ENCODE measurements at places on chromosomes 13 and 19.

DNA sequence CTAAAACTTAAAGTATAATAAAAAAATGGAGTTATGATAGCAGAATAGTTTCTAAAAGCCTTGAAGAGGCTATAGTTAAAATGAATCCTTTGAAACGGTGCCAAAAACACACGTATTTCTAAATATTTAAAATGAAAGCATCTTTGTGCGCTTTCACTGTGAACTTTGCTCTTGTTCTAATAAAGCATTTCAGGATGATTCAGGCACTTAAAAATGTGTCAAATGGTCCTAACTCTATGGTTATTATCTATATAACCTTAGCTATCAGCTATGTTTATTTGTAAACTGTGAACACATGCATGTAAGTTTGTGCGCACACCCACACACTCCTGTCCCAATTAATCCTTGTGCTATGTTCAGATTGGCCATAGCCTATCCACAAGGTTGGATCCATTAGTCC, 124.5 kb downstream of the FLT1 start:
- DNase-seq: no peak

GRCh38 chr19:20558571-20558970, 7.0 kb downstream of the ZNF737 start:
- DNase-seq: no peak

- no peak for DNase-seq
These were observed 1531.4 kb upstream of the SLC10A2 start for GRCh38 chr13:104597546-104598180.

DNA sequence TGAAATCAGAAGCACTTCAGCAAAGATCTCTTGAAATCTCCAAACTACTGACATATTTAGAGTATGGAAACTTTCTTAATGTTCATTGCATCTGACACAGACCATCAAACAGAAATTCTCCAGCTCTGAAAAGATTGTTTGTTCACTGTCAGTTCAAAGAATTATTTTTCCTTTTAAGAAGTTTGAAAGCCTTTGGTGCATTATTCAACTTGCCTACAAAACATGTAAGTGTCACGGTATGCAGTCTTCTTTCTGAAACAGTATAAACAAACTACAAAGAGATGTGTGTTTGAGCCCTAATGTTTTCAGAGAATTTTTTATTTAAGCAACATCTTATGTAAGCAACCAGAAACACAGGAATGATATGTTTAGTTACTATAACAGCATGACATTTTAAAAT, 125.4 kb downstream of the FGF14 start:
- DNase-seq: no peak

GRCh38 chr13:32035716-32036115, 4.1 kb downstream of the FRY start:
- no peak for DNase-seq

GRCh38 chr13:75360170-75360569, 121.8 kb downstream of the TBC1D4 start:
- no peak for DNase-seq

- DNase-seq: no peak
These were observed 431 bp downstream of the FUT3 start for GRCh38 chr19:5850743-5851293.

DNA sequence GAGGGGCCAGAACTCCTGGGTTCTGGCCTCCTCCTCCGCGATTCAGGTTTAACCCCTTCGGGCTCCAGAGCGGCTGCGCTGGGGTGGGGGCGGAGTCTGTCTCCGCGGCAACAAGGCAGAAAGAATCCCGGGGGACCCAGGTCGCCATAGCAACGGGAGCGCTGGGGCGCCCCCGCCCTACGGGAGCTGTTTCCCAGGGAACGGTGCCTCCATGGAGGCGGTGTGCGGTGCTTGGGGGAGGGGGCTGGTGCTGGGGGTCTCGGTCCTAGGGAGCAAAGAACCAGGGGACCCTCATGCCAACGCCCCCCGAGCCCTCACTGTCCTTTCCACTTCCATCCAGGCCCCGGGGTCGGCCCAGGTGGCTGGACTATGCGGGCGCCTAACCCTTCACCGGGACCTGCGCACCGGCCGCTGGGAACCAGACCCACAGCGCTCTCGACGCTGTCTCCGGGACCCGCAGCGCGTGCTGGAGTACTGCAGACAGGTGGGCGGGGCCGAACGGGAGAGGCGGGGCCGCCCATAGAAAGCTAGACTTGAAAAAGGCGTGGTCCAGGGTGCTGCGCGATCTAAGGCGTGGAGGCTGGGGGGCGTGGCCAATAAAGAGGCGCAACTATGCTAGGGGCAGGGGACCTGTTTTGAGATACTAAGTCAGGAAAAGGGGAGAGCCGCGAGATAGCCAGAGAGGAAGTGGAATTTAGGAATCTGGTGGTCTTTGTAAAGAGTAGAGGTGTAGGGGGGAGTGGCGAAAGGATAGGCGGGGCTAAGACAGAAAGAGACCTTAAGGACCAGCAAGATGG, 1.2 kb downstream of the APLP1 start:
- DNase-seq: no peak

- no peak for DNase-seq
These were observed 23.7 kb upstream of the UBE2L5 start for GRCh38 chr13:30398601-30399072.

- DNase-seq: no peak
These were observed 1104.9 kb upstream of the SLC10A2 start for GRCh38 chr13:104170980-104171555.

- DNase-seq: no peak
These were observed 167.4 kb downstream of the KDM4B start for GRCh38 chr19:5136073-5136855.

DNA sequence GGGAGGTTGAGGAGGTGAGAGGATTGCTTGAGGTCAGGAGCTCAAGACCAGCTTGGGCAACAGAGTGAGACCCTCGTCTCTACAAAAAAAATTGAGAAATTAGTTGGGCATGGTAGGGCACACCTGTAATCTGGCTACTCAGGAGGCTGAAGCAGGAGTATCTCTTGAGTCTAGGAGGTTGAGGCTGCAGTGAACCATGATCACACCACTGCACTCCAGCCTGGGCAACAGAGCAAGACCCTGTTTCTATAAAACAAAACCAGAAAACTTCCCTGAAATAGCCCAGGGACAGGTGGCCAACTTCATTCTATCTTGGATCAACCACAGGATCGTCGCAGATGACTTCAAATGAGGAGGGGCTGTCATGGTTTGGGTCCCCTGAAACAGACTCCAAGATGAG, 28.7 kb downstream of the COLGALT1 start:
- no peak for DNase-seq

DNA sequence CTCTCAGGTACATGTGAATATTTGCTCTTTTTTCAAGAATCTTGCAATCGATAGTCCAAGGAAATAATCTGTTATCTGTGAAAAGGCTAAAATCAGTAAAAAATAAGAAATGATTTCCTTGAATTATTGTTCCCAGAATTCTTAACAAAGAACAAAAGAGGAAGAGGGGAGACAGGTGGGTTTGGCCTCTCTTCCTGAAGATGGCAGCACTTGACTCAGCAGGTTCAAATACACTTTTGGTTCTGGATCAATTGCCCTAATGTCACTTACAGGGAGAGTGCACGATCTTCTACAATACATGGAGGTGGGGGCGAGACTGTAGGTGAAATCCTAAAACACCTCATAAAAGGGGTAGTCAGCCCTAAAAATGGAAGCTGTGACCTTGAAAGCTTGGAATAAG, 358.7 kb downstream of the IRS2 start:
- no peak for DNase-seq

DNA sequence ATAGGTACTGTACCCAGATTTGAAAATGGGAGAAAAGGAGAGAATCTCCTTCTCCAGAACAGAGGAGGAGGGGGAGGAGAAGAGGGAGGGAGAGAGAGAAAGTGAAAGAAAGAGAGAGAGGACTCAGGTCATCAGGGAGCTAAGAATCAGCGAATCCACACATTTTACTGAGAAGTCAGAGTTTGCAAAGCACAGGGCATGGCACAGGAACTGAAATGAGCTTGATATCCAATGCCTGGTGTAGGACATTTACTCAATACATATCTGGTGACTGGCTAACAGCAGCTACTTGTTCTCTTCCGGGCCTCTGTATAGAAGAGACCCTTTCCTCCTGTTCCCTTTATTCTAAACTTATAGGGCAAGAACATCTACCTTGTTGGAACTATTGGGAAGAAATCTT, 375.1 kb downstream of the KLF5 start:
- no peak for DNase-seq

- DNase-seq: no peak
These were observed 14.1 kb downstream of the IZUMO4 start for GRCh38 chr19:2110822-2111221.

DNA sequence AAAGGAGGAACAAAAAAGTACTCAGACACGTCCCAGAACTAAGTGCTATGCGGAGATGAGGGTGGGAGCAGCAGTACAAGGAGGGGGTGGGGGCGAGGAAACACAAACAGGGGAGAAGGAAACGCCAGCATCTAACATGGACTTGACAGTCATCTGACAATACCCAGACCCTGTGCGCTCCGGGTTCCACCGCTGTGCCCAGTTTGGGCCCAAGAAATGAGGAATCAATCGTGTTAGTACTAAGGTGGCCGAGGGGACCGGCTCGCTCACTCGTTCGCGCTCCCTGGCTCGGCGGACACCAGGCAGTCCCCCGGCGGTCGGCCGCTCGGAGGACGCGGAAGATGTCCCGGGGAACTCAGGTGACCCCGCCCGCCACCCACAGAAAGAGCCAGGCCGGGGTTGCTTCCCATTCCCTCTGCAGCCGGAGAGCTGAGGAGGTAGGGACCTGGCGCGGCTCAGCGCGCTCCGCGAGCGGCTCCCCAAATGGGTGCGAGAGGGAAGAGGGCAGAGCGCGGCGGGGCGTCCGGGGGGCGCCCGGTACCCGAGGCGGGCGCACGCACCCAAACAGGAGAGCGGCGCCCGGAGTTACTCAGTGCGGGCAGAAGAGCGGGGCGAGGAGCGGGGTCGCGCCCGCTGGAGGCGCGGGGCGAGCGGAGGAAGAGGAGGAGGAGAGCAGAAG, 616 bp downstream of the TSHZ3 start:
- no peak for DNase-seq

DNA sequence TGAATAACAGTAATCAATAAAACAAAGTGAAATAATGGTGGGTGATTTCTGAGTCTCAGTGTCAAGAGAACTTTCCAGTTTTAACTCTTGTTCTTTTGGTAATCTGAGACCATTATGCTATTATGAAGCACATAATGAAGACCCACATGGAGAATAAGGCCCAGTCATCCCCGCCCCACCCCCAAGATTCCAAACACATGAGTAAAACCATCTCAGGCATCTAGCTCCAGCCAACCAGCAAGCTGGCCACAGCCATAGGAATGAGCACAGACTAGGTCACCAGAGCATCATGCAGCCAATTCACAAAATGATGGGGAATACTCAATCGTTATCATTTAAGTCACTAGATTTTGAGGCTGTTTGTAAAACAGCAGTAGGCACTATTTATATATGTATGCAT, 1769.0 kb upstream of the PCDH20 start:
- no peak for DNase-seq

- DNase-seq: no peak
These were observed 821.9 kb downstream of the DACH1 start for GRCh38 chr13:71045101-71045500.

- DNase-seq: no peak
These were observed 136.1 kb upstream of the SPACA7 start for GRCh38 chr13:112240076-112240475.

DNA sequence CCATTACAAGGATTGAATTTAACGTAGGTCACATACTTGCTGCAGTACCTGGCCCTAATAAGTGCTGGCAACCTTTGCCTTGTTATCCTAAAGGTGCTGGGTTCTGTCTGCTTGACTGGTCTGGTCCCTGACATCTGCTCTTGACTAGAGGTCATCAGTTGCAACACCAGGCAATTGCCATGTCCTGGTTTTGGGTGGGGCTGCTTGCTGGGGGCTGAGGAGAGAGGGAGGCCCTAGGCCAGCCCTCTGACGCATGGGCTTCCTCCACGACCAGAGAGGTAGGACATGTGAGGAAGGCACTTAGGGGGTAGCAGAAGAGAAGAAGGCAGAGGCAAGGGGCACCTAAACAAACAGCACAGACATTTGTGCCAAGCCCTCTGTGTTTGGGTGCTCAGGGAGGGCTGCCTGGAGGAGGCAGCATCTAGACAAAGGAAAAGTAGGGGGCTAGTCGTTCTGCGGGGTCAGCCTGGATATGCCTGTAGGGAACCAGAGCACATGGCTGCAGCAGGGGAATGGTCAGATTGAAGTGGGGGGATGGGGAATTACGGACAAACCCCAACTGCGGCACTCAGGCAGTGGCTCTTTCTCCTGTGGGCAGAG, 21.7 kb downstream of the VSTM2B start:
- DNase-seq: no peak

DNA sequence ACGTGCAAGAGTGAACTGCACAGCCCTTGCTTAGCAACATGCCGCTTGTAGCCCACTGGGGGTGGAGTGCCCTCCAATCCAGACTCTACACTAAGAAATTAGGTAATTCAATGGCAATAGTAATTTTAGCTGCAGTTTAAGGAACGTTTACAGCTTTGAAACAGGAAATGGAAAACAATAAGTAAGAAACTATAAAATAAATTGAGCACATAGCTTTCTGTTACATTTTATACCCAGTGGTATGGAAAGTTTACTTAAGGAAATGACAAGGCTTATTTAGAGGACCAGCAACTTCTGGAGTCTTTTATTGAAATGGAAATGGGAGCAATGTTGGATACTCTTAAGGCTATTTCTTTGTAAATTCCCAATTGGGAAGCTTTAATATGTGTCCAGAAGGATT, 373.2 kb downstream of the KCNRG start:
- no peak for DNase-seq

DNA sequence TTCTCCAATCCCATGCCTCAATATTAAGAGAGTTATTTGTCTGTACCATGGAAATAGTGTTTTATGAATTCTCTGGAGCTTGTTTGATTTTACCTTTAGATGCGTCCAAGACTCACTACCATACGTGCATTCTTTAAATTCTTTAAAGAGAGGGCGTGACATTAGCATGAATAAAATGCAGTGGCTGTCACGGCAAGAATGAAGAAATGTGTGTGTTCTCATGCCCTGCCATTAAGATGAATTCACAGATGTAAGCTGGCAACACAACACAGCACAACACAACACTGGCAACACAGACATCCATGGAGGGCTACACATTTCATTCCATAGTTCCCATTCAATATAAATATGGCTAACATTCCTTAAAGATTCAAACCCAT, 213.4 kb downstream of the ENOX1 start:
- no peak for DNase-seq

DNA sequence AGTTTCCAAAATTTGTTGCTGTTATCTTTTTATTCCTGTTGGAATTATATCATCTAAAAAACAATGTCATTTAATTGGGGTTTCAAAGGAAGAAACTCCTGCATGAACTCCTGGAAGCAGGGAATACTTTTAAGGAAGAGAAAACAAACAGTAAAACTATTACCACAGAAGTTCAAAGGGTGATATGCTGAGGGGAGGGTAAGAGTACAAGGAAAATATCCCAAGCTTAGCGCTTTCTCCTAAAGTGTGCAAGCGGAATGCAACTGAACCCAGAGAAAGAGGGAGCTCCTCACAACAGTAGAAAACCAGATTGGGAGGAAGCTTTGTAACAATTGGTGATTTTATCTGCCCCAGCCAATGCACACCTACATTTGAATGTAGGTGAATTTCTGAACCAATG, 175.1 kb downstream of the NUFIP1 start:
- DNase-seq: no peak
